ENCODE measurements at places on chromosomes 13 and 19.

- no peak for DNase-seq
These were observed 43.9 kb downstream of the N4BP2L1 start for GRCh38 chr13:32383836-32384618.

DNA sequence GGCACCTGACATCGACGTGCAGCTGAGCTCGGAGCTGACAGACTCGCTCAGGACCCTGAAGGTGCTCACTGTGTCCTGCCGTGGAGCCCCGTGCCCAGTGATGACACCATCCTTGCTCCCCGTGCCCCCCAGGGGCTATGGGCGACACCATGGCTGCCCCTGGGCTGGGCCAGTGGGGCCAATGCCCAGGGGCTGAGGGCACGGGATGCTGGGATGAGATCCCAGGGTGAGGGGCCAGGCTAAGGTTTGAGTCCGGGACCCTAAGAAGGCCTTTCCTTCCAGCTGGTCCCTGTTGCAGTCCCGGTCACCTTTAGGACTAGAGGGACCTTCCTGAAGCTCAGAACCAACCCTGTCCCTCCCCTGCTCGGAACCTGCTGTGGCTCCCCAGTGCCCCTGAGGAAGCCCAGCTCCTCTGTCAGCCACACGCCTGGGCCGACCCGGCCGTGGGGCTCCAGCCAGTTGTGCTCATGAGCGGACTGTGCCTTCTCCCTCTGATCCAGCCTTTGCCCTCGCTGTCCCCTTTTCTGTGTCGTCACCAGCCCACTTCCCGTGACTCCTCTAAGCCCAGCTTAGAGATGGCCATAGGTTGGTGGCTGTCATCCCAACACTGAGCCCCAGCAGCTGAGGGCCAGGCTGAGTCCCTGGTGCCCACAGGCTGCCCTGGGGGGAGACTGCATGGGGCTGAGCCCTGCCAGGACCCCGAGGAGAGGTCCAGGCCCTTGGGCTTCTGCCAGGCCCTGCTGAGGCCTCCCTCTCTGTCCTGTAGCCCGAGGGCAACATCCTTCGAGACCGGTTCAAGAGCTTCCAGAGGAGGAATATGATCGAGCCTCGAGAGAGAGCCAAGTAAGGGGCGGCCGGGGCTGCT, 10.6 kb downstream of the NOP53 start:
- no peak for DNase-seq

- DNase-seq: no peak
These were observed 6.3 kb downstream of the NHLRC3 start for GRCh38 chr13:39044536-39044935.

DNA sequence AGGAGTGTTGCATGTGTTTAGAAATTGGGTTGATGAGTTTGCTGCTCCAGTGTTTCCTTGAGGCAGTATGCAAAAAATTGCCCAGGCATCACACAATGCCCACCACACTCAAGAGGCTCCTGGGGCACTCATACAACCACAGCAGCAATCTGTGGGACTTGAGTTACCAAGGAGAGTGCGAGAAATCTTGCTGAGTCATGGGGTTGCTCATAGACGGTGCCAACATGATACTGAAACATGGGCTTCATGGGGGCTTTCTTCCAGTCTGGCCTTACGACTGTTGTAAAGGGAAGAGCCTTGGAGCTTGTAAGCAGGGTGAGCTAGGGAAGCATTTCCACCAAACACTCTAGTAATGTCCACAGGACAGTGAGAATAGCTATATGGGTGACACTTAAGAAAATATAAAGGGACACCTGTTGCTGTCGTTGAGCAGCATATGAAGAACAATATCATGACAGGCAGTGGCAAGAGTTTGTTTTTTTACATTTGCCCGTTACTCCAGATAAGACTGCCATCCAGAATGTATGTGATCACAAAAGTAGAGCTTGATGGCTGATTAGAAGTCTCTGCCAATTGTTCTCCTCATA, 1237.4 kb downstream of the UQCRFS1 start:
- no peak for DNase-seq

- DNase-seq: no peak
These were observed 5.5 kb upstream of the IFI30 start for GRCh38 chr19:18167975-18168645.

GRCh38 chr13:83297586-83298290, 584.5 kb downstream of the SLITRK1 start:
- DNase-seq: no peak

GRCh38 chr19:55442372-55442961, 633 bp downstream of the SHISA7 start:
- DNase-seq: no peak

- DNase-seq: no peak
These were observed 23.1 kb downstream of the UNC13A start for GRCh38 chr19:17665058-17665457.

GRCh38 chr13:89490661-89491060, 1819.5 kb downstream of the SLITRK5 start:
- no peak for DNase-seq

DNA sequence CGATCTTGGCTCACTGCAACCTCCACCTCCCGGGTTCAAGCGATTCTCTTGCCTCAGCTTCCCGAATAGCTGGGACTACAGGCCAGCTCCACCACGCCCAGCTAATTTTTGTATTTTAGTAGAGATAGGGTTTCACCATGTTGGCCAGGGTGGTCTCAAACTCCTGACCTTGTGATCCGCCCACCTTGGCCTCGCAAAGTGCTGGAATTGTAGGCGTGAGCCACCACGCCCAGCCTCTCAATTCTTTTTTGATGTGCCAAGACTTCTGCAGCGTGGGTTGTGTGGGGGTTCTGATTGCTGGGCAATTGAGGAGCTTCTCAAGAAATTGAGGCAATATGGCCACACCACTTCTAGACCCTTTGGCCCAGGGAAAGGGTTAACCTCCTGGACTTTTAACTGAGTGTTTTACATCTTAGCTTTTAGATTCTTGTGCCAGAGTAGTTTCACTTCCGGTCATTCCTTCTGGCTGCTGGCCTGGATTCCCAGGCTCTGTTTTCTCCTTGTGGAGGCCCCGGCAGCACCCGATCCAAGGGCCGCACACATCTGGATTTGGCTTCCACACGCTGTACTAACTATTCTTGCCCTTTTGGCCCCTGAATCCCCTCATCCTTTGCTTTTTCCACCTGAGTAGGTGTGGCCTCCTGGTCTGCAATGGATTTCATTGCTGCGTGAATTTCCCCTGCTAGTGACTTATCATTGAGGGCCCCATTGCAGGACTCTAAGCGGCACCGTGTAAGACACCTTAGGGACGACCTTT, 14.7 kb downstream of the SMARCA4 start:
- DNase-seq: no peak

- no peak for DNase-seq
These were observed 6.3 kb downstream of the IL17D start for GRCh38 chr13:20709782-20710181.

- no peak for DNase-seq
These were observed 1492.7 kb upstream of the PCDH20 start for GRCh38 chr13:62908321-62908720.

GRCh38 chr19:4985551-4985991, 16.7 kb downstream of the KDM4B start:
- DNase-seq: no peak

GRCh38 chr13:113138792-113139551, 16.4 kb downstream of the F10 start:
- DNase-seq: no peak

DNA sequence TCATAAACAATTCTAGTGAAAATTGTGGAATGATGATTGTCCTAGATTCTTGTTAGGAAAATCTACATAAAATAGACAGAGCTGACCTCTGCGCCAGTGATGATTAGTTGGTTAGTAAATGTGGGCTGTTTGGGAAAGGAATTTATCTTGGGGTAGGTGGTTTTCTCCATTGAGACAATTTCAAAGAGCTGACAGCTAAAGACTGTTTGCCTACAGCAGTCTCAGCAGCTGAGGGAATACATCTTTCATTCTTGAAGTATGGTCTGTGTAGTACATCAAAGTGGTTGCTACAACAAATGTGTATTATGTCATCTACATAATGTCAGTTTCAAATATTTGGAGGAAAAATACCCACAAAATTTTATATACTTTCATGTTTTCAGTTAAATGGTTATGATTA, 117.2 kb upstream of the TRPC4 start:
- no peak for DNase-seq

DNA sequence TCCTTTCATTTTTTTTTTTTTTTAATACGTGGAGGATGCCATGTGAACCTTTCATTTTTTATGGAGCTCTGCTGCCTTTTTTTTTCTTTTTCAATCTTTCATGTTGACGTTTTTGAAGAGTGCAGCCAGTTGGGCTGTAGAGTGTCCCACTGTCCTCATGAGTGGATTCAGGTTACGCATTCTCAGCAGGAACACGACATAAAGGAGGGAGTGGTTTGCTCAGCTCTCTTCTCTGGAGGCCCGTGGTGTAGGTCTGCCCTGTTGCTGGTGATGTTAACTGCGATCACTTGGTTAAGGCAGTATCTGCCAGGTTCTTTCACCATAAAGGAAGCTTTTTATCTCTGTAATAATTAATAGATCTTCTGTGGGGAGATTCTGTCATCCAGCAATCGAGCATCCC, 26.7 kb upstream of the CACNG8 start:
- no peak for DNase-seq

GRCh38 chr13:45702088-45702487, at the start of gene CBY2:
Gene CBY2 (plus strand): TSS chr13:45702320. CDS start chr13:45702391, 71 bp downstream.
- no peak for DNase-seq

GRCh38 chr19:14614099-14614412, 31.2 kb downstream of the CLEC17A start:
- DNase-seq: no peak

DNA sequence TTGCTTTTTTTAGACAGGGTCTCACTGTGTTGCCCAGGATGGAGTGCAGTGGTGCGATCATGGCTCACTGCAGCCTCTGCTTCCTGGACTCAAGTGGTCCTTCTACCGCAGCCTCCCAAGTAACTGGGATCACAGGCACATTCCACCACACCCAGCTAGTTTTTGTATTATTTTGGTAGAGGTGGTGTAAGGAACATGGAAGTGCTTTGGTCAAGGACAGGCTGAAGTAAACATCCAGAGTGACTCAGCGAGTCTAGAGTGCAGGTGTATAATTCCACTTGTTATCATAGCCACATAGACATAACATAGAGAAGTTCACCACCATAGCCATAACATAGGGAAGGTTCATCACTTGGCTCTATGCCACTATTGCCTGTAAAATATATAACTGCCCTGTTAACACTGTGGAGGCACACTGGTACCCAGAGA, 98.6 kb downstream of the RBM26 start:
- no peak for DNase-seq

- no peak for DNase-seq
These were observed 85.0 kb downstream of the TSHZ3 start for GRCh38 chr19:31264041-31264778.

DNA sequence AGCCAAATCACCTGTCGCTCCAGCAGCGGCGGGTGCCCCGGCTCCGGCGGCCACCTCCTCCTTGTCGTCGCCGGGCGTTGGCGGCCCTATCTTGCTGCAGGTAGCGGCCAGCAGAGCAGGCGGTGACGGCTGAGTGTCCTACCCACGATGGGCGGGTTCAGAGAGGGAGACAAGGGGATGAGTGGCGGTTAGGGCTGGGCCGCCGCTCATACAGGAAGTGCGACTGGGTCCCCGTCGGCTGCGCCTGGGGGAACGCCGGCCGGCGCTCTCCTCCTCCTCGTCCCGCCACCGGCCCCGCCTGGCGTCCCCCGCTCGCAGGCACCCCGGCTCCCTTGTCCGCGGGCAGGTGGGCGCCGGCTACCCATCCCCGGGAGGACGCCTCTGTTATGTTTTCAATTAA, 1692.0 kb downstream of the SLITRK5 start:
- no peak for DNase-seq

DNA sequence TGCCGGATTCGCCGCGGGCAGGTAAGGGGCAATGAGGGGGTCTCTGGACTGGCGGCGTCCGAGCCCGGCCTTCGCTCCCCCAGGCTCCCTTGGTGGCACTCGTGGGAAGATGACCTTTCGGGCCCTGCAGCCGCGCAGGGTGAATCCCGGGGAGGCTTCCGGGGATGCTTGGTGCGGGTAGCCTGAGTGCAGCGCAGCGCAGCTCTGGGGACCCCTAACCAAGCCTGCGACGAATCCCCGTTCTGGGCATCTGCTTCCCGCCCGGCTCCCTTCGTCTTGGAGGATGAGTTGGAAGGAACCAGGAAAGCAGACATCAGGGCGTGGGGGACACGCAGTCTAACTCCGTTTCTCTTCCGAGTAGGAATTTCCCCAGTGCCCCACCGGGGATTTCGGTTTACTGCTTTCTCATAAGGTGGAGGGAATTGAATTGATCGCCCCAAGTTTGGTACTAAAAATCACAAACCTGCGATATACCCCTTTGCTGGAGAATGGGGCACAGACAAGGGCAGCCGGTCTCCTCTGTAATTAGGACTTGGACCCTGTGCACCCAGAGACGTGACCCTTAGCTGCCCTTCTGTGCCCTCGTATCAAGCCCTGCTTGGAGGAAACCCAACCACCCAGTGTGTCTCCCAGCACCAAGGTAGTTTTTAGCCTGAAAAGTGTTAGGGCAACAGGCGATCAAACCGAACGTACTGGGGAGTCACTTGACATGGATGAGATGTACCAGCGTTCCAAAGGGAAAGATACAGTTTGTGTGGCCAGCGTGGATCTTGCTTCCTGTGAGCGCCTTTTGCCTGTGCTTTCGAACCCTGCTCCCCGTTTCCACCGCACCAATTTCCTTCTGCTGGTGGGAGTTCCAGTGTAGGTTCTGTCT, 1.0 kb downstream of the GPC5 start:
- DNase-seq: no peak

DNA sequence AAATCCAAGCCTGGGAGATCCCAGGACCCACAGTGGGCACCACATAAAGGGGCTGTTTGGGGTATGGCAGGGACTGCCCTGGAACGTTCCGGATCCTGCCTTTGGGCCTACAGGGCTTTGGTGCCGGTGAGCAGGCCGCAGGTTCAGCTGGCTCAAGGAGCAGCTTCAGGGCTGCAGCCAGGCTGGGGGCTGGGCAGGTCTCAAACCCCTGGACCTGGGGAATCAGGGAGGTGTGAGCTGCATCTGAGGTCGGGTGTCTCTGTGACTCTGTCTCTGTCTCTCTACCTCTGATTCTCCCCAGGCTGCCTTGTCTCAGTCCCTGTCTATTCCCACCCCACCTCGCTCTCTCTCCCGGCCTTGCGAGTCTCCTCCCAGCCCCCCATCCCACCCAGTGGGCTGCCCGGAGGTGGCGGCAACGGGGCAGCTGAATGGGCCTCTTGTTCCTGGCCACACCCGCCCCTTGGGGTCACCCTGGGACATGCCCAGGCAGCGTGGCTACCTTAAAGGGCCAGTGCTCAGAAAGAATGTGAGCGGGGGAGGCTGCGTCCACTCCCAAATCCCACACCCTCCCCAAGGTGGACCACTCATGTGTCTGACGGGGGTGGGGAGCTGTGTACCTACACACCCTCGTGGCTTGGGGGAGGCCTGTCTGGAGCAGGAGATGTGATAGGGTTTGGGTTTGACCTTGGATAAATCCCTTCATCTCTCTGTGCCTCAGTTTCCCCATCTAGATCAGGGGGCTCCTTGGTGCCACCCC, 31.1 kb downstream of the NFIC start:
- no peak for DNase-seq
